Activated CD8-positive, alpha-beta memory T cell treated with anti-CD3 and anti-CD28 coated beads for 1 hour (primary cell): ENCODE measurements at places on chromosomes 6 and 20.

- no peak for DNase-seq
Measured at GRCh38 chr20:58614366-58614765, 36.7 kb upstream of the STX16 start.

- no peak for DNase-seq
Measured at GRCh38 chr6:140560671-140561070, 1186.2 kb upstream of the CITED2 start.

- DNase-seq = no peak
Measured at GRCh38 chr20:41655962-41656618, 37.9 kb upstream of the CHD6 start.

DNA sequence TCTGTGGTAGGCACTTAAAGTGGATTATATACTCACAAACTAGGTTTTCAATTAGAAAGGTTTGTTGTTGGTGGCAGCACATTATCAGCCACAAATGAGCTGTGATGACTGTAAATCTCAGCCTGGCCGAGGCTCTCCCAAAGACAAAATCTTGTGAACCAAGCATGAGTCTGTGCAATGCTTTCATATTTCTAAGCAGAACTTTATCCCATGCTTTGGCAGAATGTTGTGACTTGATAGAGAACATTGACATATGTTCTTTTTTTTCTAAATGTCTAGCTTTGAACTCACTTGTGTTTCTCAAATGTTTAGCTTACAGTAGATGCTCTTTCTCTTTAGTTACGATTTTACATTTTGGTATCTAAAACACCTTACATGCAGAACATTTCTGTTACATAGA, 105.9 kb downstream of the KLHL32 start:
- DNase-seq = no peak

DNA sequence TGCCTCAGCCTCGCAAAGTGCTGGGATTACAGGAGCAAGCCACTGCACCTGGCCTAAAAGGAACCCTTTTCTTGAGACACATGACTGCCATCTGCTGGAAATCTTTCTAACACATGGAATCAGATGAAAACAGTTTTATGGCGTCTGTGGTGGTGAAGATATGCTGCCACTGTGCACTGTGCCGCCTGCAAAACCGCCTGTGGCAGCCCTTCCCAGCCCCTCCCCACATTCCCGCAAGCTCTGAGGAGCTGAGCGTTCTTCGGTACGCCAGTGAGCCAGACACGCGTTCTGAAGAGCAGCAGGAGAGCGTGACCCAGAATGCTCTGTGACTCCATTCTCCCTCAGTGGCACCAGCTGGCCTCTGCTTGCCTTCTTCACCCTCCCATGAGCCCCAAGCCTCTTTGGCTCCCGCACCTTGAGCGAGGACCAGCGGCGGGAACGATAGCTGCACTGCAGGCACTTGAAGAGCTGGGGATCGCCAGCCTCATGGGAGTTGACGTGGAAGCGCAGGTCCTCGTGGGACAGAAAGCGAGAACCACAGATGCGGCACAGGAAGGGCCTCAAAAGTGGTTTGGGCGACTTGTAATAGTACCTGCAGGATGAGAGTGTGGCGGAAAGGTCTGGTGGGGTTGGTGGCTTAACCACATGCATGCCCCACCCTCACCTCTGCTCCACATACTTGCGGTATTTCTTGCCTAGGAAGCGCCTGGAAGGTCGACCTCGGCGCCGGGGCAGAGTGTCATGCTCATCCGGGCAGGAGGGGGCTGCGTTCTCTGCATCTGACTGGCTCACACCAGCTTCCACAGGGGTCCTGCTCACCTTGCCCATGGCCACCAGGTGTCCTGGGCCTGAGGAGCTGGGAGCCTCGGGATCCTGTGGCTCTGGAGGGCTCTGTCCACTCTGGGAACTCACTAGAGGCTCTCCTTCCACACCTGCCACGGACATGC, 8.7 kb downstream of the ZNF335 start:
- no peak for DNase-seq

DNA sequence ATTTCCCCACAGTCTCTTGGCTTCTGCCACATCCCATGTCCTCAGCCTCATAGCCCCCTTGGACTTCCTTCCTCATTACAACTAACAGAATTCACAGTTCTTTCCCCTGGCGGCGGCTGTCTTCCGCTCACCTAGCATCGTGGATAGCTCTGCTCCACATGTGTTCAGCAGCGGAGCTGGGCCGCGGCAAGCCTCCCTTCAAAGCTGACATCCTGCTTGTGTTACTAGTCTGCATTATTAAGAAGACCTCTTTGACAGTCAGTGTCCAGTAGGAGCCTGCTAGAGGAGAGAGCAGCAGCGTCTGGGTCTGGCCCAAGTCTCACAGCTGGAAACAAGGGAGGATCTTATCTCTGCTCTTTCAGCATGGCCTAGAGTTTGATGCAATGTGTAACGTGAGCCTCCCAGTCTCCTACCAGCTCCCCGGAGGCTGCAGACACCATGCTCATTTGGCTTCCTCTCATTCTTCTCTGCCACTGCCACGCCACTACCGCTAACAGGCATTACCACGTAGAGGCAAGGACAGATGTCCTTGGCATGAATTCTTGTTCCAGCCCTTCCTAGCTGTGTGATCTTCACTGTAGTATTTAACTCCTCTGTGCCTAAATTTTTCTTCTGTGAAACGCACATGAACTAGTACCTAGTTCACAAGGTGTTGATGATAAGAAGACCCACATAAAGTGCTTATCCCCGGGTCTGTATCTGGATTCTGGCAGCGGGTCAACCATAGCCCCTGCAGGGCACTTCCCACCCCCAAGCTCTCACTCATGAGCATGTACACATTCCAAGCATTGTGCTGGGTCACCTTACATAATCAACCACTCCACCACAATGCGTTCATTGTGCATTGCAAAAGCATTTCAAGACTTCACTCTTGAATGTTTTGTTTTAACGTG, 107.1 kb upstream of the BACH2 start:
- DNase-seq = no peak

DNA sequence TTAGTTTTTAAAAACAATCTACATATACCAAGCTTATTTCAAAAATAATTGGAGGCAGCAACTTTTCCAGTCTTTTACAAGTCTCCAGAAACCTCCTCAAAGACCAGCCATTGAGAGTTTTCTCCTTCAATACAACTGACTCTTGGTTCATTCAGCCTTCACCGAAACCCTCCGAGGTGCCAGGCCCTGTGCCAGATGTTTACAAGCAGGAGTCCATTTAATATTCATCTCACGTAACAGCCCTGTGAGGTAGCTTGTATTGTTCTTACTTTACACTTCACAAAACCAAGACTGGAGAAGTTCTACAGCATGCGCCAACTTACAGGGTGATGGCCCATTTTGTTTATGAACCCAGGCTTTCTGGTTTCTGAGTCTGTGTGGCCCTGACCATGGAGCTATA, 5.5 kb upstream of the NEDD9 start:
- no peak for DNase-seq

- no peak for DNase-seq
Measured at GRCh38 chr20:17806739-17807441, 107.1 kb downstream of the BANF2 start.

GRCh38 chr6:15441981-15442380, 196.1 kb downstream of the JARID2 start:
- DNase-seq = no peak

GRCh38 chr6:109978174-109979032, at the start of gene GPR6:
Gene GPR6 (plus strand): TSS chr6:109978311. CDS start chr6:109979113, 802 bp downstream.
- DNase-seq = peak; percentile 19

DNA sequence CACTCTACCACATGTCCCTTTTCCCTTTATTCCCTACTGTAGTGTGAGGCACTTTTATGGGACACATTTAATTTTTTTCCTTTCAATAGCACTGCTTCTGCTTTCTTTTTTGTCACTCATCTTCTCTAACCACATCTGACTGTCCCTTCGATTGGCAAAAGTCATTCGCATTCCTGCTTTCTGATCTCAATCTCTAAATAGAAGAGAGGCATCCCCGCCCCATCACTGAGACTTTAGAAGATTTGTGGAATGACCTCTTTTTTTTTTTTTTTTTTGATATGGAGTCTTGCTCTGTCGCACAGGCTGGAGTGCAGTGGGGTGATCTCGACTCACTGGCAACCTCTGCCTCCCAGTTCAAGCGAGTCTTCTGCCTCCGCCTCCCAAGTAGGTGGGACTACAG, 9.1 kb downstream of the ZNF292 start:
- no peak for DNase-seq

DNA sequence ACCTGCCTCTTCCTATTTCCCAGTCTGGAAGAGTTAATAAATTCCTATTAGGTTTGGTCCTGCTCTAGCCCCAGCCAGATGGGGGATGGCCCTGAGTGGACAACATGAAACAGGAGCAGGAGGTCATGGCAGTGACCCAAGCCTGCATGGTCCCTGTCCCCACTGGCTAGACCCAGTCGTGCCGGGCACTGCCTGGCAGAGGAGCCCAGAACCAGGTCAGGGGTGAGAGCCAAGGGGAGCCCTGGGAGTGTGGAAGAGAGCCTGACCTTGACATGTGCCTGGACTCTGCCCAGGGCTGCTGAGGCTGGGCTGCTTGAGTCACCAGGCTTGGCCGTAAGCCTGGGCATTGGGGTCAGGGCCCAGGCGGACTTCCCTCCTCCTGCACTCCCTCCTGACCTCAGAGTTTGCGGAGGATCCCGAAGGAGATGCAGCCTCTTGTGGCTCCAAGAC, 3.6 kb downstream of the AVP start:
- DNase-seq = no peak

GRCh38 chr6:8435845-8436168, 462 bp upstream of the SLC35B3 start:
- no peak for DNase-seq

- peak; percentile 64 for DNase-seq
Measured at GRCh38 chr6:159104163-159104925, 59.6 kb upstream of the TAGAP start.

- no peak for DNase-seq
Measured at GRCh38 chr6:138785079-138785478, 10.8 kb upstream of the ECT2L start.

DNA sequence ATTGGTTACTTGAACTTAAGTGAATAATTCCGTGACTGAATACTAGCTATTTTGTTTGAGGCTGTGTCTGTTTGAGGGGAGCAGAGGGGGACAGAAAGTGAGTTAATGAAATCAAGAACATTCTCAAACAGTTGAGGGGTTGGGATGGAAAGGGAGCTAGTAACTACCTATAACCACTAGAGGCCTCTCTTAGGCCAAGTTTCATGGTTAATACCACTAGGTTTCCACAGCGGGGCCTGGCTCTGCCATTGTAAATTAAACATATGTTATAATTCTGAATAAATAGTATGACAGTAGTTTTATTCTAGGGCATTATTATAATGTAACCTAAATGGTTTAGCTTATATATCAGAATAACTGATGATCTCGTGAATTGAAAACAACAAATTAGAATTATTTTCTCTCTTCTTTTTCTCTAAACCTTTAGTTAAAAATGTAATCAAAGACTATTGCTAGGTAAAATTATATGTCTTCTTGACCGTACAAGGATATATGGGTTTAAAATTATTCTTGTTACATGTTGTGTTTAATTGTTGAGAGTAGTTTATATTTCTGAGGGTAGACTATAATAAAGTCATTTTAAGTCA, 108.1 kb downstream of the BCKDHB start:
- DNase-seq = no peak

DNA sequence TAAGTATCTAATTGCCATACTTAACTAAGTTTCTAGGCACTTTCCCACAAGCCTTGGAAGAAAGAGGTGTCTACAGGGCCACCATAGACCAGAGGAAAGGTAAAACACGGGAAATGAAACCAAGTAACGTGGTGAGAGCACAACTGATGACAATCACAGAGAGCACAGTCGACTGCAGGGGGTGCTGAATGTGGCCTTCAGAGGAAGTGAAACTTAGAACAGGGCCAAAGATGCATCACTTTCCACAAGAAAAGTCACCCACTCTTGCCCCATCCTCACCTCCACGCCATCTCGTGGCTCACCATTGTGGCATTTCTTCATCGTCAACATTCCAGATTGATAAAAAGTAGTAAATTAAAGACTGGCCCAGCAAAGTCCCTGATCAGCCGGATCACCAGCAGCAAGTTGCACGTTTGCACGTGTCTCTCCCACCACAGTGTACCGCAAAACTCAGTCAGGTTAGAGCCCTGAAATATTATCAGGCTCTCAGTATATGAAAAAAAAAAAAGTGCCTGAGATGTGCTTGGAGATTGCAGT, 31.4 kb downstream of the HIVEP2 start:
- peak; percentile 33 for DNase-seq

DNA sequence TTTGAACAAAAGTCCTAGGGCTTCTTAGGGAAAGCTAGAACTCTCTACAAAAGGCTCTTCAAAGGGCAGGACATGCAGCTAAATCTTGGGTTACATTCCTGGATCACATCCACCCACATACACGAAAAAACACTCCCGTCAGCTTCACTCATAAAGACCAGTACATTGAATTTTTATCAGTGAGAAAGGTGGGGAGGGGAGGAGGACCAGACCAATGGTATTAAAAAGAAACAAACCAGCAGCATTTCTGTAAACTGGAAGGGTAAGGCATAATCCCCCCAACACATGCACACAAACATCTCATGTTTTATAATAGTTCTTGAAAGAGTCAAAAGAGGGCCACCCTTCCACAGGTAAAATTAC, 31.6 kb downstream of the MYLK4 start:
- DNase-seq = no peak

DNA sequence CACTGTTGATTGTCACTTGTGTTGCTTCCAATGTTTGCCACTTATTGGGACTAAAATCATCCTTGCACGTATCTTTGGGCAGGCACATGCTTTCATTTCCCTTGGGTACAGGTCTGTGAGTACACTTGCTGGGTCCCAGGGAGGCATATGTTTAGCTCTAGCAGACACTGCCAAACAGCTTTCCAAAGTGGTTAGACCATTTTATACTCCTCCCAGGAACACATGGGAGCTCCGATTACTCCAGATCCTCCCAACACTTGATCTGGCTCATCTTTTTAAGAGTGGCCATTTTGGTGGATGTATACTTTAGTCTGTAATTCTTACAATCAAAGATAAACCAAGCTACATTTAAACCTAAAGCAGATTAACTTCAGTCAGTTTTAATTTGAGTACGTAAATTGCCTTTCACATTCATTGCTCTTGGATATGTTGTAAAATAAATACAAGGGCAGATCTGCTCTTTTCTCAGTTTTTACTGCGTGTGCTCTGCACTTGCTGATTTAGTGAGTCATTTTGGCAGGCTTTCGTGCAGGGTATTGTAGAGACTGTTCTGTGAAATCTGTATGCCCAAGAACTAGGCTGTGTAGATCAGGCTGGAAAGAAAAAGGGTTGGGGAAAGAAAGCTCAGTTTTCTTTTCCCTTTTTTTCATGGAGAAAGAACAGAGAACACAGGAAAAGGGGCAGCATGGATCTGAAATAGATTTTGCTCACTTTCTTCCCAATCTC, 19.5 kb downstream of the SLC22A1 start:
- DNase-seq = no peak

- no peak for DNase-seq
Measured at GRCh38 chr6:141467881-141468280, 664.8 kb upstream of the GJE1 start.
